ENCODE measurements at places on chromosomes 5 and 9.

GRCh38 chr9:126854734-126855133, 5.7 kb upstream of the ZBTB34 start:
- DNase-seq = no peak

DNA sequence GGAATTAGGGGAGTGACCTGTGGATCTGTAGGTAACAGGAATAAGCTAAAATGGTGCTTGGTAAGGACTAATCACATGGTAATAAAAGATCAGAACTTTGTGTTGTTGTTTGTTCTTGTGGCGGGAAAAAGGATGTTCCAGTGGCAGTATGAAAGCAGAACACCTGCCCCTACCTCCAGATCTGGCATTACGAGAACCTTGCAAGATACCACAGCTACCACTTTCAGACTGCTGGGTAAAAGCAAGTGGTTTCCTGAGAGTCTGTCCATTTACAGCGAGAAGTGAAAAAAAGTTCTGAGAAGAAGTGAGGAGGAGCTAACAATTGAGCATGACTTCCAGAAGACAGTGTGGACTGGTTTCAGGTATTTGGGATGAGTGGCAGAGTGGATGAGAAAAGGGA, 252.5 kb downstream of the TLE4 start:
- no peak for DNase-seq

- no peak for DNase-seq
These were observed 88.6 kb upstream of the FBN2 start for GRCh38 chr5:128626536-128627090.

GRCh38 chr5:138111937-138112336, 27.3 kb downstream of the NME5 start:
- DNase-seq = peak; percentile 27

DNA sequence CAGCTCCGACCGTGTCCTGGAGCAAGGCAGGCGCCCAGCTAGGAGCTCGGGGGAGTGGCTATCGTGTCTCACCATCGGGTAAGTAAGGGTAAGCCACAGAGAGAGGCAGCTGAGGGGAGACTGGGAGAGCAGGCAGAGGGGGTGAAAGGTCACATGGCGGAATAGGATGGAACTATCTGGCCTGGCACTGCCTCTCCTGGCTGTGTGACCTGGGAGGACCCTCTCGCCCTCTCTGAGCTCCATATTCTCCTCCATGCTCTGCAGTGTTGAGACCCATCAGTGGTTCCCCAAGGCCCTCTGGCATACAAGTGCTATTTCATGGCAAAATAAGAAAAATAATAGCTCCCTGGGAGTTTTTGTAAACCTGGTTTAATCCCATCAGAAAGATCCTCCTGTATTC, 43.9 kb upstream of the ASS1 start:
- DNase-seq = no peak

- no peak for DNase-seq
These were observed 347.9 kb downstream of the CDH9 start for GRCh38 chr5:26690511-26690910.

DNA sequence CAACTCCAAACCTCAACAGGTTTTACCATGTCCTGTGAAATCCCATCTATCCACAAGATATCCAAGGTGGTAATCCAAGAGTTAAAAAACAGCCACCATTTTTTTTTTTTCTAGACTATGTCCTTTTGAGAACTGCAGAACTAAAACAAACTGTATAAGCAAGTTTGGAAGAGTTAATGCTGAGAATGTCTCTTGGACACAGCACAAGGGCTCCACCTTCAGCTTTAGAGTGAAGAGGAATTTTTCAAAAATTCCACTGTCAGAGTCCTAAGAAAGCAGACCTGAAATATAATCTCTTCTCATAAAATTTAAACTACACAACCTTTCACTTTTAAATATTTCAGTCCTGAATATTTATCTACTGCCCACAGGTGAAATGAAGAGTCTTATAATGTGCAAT, 167.8 kb upstream of the CCNG1 start:
- DNase-seq = peak; percentile 4

GRCh38 chr9:90939351-90939750, 137.7 kb downstream of the SYK start:
- DNase-seq = no peak

DNA sequence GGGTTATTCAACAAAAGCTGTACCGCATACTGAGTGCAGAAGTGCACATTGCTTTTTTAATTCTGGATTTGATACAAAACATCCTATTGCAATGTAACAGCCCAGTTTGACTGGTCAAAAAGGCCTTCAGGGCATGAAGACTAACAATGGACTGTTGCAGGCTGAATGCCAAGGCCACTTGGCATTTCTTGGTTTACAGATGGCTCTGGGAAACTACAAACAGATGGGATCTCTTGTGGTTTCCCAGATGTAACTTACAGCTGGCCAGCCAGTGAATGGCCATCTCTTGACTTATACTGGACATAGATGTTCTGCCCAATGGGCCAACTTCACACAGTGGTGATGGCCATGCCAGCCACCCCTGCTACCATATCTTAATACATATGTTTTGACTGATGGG, 36.8 kb downstream of the UGT3A2 start:
- no peak for DNase-seq

DNA sequence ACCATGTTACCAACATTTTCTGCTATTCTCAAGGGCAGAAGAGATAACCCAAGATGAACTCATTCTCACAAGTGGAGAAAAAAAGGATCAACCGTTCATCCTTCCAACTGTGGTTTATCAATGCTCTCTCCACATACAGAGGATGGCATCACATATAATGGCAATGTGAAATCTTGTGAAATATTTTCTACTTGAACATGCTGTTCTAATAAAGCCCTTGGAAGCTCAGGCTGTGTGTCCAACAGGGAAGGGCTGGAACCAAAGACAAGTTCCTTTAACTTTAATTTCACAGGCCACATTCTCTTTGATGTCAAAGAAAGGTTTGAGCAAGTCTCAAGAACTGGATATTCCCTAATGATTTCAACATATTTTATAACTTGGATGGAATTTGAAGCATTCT, 230.5 kb downstream of the SPOCK1 start:
- DNase-seq = no peak

- no peak for DNase-seq
These were observed 82.5 kb downstream of the ADCY2 start for GRCh38 chr5:7478459-7478858.

DNA sequence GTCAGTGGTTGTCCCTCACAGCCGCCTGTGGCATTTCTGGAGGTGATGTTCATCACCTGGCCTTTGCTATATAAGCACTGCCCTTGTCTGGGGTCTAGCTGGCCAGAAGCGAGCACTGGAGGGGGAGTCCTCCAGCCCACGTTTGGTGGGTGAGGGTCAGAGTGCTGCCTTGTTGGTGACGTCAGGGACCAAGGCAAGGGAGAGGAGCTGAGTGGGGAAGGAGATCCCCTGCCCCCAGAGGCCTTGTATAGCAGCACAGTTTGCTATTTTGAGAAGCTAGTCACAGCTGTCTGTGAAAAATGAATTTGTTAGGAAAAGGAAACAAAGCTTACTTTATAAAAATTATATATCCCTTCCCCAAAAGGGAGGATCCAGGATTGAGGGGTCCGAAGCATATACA, 49.8 kb downstream of the SYK start:
- DNase-seq = no peak

GRCh38 chr9:133825555-133826218, 87.5 kb upstream of the SARDH start:
- DNase-seq = no peak

- DNase-seq = no peak
These were observed 94.7 kb downstream of the YTHDC2 start for GRCh38 chr5:113608113-113608596.

DNA sequence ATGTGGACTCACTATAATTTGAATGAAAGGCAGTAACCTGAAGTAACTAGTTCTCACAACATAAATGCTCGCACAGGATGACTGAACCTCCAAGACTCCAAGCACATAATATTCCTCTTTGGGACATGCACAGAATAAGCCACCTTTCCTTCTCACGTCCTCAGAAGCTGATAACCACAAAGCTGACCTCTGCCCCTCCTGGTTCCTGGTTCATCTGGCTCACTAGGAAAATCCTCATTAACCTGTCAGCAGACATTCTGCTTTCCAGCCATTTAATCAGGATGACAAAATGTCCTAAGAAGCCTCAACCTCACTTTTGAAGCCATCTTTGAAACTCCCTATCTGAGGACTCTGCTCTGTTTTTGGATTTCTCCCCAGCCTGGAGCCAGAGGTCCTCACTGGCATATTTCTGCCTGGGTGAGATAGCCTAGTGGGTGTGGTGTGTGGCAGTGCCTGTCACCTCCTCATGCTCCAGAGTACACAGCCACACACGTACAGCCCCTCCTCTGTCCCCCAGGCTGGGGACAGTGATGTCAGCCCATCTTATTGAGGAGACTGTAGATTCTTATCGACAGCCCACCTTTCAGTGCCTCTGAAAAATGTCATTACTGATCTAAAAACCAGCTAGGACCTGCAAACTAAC, 10.3 kb downstream of the ANKH start:
- no peak for DNase-seq

DNA sequence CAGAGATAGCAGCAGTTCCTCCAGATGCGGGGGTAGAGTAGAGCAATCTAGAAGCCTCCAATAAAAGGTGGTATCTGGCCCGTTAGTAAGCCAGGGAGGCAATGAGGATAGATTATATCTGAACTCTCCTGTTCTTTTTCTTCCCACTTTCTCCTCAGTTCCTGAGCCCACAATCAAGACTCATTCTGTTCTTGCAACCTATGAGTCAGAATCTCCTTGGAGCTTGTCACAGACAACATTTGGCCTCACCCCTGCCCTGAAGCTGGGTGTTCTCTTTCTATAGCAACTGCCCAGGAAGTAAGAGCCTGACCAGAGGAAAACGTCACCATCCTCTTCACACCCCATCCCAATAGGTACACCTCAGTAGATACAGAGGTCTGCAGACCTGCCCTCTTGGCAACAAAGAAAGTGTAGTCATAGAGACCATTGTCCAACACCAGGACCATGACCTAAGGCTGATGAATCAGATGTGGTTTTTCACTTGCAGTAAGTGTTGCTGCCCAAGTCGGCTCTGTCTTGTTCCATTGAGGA, 76.3 kb upstream of the PCA3 start:
- no peak for DNase-seq

- no peak for DNase-seq
These were observed 4.3 kb upstream of the EMB start for GRCh38 chr5:50445296-50445949.

DNA sequence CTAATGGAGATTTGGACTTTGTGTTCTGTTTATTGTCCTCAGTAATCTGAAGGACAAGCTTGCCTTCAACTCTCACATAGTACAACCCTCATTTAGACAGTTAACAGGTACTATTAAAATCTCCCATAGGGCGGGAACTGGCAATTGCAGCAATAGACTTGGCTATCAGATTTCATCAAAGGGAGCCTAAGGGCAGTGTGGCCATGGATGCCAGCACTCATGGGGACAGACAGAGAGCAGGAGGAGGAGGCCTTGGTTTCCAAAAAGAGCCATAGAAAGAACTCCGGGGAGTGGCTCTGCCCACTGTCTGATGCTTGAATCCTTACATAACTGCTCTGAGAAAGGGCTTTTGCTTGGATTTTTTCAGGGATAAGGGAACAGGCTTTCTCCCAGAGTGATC, 6.8 kb downstream of the SLC36A1 start:
- DNase-seq = peak; percentile 35

DNA sequence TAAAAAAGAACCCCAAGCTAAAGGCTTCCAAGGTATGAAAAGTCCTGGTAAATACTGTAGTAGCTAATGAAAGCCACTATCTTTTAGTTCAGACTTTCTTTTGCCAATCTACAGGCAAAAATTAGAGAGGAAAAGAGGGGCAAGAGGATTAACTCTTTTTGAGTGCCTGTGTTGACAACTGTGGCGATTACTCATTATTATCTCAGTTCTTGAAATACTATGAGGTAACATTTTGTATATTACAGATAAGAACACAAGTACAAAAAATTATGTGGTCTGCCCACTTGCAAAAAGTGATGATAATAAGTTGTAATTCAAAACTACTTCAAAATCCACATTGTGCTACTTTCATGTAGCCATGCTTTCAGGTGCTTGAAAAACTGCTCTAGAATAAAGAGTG, 144.0 kb downstream of the DTWD2 start:
- no peak for DNase-seq

DNA sequence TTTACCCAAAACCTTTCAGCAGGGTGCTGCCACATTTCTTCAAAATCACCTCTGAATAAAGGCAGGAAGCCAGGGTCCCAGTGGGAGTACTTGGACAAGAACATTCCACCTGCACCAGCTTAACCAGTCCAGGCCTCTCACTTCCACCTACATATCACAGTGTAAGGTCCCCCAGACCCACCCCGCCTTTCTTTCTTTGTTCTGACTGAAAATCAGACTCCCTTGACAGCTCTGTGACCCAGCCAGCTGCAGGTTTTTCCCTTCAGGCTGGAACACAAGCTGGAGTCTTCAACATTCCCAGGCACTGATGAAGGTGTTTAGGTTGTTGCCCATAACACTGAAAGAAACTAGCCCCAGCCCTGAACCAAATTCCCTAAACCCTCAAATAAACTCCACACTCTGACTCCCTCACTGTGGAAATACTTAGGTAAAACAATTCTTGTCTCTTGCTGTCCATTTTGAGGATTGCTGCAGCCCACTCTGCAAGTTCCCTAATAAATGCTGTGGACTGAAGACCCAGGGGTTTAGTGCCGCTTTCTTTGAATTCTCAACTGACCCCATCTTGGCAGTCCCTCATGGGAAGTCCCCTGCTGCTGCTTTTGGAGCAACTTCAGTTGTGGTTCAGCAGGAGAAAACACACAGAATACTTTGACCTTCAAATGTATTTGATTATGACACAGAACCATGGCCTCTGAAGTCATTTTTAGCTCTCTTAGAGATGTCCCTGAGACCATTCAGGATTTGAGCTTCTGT, 24.8 kb downstream of the P4HA2 start:
- no peak for DNase-seq

DNA sequence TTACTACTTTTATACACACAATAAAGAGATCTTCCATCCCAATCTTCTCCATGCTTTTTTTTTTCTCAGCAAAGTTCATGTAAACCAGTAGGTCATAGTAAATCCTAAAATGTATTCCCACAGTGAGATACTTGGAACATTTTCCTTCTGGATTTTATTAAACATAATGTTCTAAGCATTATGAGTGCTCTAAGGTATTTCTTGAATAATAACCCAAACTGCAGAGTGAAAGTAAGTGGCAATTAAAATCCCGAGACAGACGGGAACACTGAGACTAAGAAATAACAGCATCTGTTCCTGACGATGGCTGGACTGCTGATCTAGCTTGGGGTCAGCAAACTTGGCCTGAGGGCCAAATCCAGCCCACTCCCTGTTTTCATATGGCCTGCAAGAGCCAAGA, 359.8 kb downstream of the ARL15 start:
- no peak for DNase-seq

Data from SW480 (cell line).